ENCODE measurements at places on chromosomes 12 and 14.

- DNase-seq, result no peak
Measured at GRCh38 chr14:53900499-53900898, 56.1 kb downstream of the BMP4 start.

- DNase-seq, result no peak
Measured at GRCh38 chr12:103308396-103308795, 187.4 kb downstream of the C12orf42 start.

- DNase-seq, result peak; percentile 24
Measured at GRCh38 chr14:74973003-74973653, 17.7 kb upstream of the PGF start.

DNA sequence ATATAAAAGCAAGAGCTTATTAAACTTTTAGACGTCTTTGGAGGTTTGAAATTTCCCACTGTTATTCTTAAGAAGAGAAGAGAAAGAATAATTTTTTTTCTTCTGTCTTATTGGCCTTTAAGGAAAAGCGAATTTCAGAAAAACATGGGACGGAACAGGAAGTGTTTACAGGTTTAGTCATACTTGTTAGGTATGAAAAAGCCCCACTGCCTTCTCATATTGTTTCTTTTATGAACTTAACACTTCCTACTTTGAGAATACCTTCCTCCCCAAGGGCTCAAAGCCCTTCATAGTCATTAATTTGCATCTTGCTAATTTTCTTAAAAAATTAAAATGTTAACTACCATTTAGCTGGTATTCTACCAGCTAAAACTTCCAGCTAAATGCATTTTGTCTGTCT is 82.0 kb downstream of the ETV6 start:
- no peak for DNase-seq

DNA sequence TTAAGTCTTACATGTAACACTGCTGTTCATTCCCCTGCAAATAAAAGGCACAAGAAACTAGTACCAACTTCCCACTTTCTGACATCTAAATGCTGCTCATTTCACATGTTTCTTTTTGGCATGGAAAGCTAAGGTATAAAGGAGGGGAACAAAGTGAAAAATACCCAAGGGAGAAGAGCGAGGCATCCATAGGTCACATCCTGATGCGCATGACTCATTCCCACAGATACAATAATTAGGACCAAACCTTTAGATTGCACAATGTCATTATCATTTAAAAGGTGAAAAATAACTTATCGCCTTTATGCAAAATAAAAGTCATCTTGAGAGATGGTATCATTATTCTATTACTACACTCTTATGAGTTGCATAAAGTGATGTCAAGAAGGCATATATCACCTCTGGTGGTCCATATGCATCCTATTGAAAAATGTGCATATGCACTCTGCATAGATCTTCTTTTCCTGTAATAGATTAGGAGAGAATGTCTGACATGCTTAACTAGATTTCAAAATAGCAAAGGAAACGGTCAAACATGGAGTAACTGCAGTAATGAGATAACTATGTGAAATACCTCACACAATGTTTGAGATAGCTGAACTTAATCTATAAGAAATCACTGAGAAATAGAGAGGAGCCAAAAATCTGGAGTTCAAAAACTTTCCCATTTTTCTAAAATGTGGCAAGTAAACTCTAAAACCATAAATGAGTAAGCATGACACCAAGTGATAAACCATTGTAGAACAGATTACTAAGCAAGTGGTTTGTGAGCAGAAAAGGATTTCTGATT is 382.5 kb upstream of the TMTC1 start:
- no peak for DNase-seq

DNA sequence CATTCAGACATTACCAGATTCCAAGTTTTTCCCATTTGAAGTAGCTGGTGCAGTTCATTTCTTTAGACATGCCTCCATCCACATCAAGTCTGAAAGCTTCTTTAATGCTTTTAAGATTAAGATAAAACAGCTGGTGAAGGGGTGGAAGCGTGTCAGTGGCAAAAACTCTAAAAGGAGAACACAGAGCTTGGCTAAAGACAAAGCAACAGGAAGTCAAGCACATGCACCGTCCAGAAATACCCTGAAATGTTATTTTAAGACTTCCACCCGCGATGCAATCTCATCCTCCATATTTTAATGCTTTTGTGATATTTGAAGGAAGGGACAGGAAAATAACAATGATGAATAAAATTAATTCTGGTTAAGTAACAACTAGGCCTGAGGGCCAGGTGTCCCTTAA is 31.8 kb downstream of the PPM1H start:
- no peak for DNase-seq

- no peak for DNase-seq
Measured at GRCh38 chr14:101350691-101351090, 210.6 kb upstream of the DIO3 start.

GRCh38 chr12:80422550-80422949 is 21.5 kb upstream of the PTPRQ start:
- no peak for DNase-seq

GRCh38 chr14:70664698-70665447 is 23.2 kb downstream of the TTC9 start:
- DNase-seq, result no peak

DNA sequence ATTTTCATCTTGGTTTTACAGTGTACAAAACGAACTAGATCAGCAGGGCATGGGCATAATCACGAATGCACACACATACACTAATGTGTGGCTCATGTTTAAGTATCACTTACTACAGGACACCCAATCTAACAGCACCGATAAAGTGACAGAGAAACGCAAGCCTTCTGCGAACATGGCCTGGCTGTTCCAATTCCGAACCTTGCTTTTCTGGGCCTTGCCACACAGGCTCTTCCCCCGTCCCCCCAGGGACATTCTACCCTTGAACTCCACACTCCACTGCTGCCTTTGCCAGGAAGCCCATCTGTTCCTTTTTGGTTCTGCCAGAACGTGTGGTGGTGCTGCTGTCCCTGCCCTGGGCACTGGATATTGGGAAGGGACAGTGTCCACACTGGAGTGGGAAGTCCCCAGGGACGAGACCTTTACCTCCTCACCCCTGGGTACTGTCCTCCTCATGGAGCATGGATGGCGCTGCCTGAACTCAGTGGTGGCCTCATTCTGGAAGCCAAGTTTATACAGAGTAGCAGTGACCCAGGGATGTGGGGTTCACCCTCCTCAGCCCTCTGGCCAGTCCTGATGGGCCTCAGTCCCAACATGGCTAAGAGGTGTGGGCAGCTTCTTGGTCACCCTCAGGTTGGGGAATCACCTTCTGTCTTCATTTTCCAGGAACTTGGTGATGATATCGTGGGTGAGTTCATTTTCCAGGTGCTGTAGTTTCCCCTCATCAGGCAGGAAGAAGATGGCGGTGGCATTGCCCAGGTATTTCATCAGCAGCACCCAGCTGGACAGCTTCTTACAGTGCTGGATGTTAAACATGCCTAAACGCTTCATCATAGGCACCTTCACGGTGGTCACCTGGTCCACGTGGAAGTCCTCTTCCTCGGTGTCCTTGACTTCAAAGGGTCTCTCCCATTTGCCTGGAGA is 7.9 kb downstream of the SERPINA1 start:
- no peak for DNase-seq

GRCh38 chr14:95398630-95399547 is 79.2 kb upstream of the CLMN start:
- no peak for DNase-seq

DNA sequence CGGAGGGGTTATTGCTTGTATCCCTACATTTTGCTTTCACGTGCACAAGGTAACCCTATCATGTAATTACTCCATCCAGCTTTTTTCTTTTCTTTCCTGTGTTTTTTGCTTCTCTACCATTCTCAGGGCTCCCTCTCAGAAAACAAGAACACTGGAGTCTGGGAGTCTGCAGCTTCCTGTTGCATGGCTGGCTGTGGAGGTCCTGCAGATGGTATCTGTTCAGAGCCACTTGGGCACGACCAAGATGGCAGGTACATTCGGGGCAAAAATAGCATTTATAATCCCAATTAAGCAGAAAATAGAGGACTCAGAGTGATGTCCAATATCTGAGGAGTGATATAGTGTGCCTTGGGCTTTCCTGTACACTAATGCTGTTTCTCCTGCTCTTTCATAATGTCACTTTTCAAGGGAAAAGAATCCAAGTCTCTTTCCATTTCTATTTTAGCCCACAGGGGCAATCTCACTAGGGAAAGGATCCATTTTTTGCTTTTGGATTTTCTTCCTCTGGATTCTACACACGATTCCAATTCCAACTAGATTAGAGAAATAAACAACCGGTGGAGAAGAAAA is 3.2 kb upstream of the NUMB start:
- no peak for DNase-seq

DNA sequence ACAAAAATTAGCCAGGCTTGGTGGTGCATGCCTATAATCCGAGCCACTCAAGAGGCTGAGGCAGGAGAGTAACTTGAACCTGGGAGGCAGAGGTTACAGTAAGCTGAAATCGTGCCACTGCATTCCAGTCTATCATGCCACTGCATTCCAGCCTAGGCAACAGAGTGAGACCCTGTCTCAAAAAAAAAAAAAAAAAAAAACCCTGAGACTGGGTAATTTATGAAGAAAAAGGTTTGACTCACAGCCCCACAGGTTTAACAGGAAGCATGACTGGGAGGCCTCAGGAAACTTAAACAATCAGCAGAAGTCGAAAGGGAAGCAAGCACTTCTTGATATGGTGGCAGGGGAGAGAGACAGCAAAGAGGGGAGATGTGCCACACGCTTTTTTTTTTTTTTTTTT is 123.2 kb downstream of the GXYLT1 start:
- no peak for DNase-seq

- DNase-seq, result no peak
Measured at GRCh38 chr12:113463746-113464451, 7.8 kb downstream of the LHX5 start.

- DNase-seq, result peak; percentile 12
Measured at GRCh38 chr12:112900298-112901145, 6.2 kb upstream of the OAS1 start.
